ENCODE measurements at places on chromosomes 1 and 21. TPM values are rescaled to one million over a fixed set of nuclear protein-coding genes. Genes with fewer than 3 reads are reported as not detected.

TNFRSF4 gene
- total RNA-seq, result not detected

LRRC8D gene
- 11.8 TPM for total RNA-seq

GRIK3 gene
- total RNA-seq, result not detected

LRRC42 gene
- total RNA-seq, result 34.1 TPM

KCNT2 gene
- 1.8 TPM for total RNA-seq

EDN2 gene
- not detected for total RNA-seq

HMGCS2 gene
- total RNA-seq, result not detected

CFAP45 gene
- 1.1 TPM for total RNA-seq

UBXN10 gene
- not detected for total RNA-seq

LBR gene
- 52.2 TPM for total RNA-seq

REG4 gene
- not detected for total RNA-seq

BRINP2 gene
- total RNA-seq, result 0.12 TPM

TMEM82 gene
- total RNA-seq, result not detected

LCE1D gene
- total RNA-seq, result not detected

FCGR2B gene
- not detected for total RNA-seq

VWA5B1 gene
- not detected for total RNA-seq

ASAP3 gene
- 23.6 TPM for total RNA-seq

TFF3 gene
- not detected for total RNA-seq

FAM72C gene
- 0.25 TPM for total RNA-seq

WNT9A gene
- 0.77 TPM for total RNA-seq

SNAP47 gene
- total RNA-seq, result 55.0 TPM

RHOC gene
- 669 TPM for total RNA-seq

NASP gene
- total RNA-seq, result 38.2 TPM

APCS gene
- not detected for total RNA-seq

VAV3 gene
- 0.77 TPM for total RNA-seq

GPR25 gene
- total RNA-seq, result not detected

TAS1R2 gene
- not detected for total RNA-seq

SLC35F3 gene
- 0.12 TPM for total RNA-seq

NR1I3 gene
- total RNA-seq, result not detected

SYDE2 gene
- 8.4 TPM for total RNA-seq

CCDC24 gene
- 5.9 TPM for total RNA-seq

ASTN1 gene
- 0.22 TPM for total RNA-seq

MROH9 gene
- under 0.01 TPM for total RNA-seq

NPPA gene
- not detected for total RNA-seq

PLA2G2A gene
- total RNA-seq, result not detected

FALEC gene
- 0.25 TPM for total RNA-seq

OR2T1 gene
- not detected for total RNA-seq

PIGC gene
- 15.5 TPM for total RNA-seq

KCNC4 gene
- 10.9 TPM for total RNA-seq

SLC9C2 gene
- total RNA-seq, result not detected

EPB41 gene
- total RNA-seq, result 15.9 TPM

NVL gene
- 42.7 TPM for total RNA-seq

PTPRC gene
- total RNA-seq, result not detected

LCA5L gene
- 1.5 TPM for total RNA-seq

AGT gene
- 0.22 TPM for total RNA-seq

CCDC30 gene
- total RNA-seq, result 0.55 TPM

HENMT1 gene
- 1.7 TPM for total RNA-seq

CD101 gene
- total RNA-seq, result under 0.01 TPM

CFHR3 gene
- not detected for total RNA-seq

BATF3 gene
- total RNA-seq, result 0.75 TPM

CLCA4 gene
- total RNA-seq, result not detected

CD5L gene
- not detected for total RNA-seq
